ENCODE measurements at places on chromosomes 7 and 10.
A peak's percentile ranks its signal among the peaks of the same experiment; 100 is the strongest.

- no peak for DNase-seq
Measured at GRCh38 chr7:13165854-13166253, 478.4 kb downstream of the ARL4A start.

DNA sequence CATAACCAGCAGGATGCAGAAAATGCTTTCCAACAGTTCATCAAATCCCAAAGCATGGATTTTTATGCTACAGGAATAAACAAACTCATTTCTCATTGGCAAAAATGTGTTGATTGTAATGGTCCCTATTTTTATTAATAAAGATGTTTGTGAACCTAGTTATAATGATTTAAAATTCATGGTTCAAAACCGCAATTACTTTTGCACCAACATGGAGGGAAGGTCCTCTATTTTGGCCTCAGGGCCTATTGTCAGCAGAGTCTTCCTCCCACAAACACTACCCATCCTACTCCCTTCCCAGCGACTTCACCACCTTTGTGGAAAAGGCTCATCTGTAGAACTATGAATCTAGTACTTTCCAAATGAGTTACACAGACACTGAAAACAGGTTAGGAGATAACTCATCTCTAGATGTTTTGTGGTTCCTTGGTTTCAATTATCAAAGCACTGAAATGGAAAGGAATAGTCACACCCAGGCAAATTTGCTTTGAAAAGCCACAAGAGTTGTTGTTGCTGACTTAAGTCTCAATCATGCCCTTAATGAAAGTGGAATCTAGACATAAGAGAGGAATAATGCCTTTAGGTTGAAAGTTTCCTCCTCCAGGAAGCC, 59.4 kb upstream of the FRMD4A start:
- DNase-seq: peak; percentile 43

- peak; percentile 8 for DNase-seq
Measured at GRCh38 chr10:93921338-93921737, 27.6 kb downstream of the SLC35G1 start.

DNA sequence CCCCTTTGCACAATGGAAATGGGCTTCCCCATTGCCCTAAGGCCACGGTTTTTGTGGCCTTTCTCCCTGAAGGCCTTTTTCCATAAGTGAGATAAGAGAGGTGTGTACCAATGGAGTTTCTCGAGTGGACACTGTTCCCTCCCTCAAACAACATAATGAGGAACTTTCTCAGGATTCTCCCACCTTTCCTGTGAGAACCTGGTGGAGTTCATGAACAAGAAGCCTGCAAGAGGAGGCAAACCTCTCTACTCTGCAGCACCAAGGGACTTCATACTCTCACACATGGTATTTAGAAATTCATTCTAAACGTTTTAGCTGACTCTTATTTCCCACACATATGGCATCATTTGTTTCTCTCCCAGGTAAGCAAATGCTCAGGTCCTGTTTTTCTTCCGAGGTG, 7.3 kb upstream of the RBM33 start:
- DNase-seq: no peak

DNA sequence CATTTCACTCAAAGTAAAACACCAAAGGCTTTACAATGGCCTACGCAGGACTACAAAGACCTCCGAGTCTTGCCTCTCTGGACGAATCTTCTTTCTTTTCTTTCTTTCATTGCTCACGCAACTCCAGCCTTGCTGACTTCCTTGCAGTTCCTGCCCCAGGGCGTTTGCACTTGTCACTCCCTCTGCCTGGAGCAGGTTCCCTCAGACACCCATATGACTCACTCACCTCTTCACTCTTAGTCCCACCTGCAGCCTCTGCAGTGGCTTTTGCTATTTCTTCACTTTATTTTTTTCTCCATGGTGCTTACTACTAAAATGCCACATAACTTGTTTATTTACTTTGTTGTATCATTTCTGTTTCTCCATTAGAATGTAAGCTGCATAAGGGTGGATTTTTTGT, 33.1 kb downstream of the GHRHR start:
- DNase-seq: no peak

DNA sequence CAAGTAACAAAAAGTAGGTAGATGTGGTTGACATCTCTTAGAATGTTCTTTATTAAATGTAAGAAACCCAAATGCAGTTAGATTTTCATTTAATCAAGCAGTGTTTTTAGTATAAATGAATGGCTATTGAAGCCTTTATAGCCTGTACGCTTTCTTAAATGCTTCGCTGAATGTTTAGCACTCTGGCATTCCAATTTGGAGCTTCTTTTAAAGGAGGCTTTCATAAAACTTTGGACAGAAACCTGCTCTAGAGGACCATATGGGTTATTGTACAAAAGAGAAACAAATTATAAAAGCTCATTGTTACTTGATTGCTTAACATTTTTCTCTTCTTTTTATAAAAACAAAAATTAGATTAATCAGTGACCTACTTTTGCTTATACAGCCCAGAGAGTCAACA, 59.5 kb downstream of the KCND2 start:
- no peak for DNase-seq

DNA sequence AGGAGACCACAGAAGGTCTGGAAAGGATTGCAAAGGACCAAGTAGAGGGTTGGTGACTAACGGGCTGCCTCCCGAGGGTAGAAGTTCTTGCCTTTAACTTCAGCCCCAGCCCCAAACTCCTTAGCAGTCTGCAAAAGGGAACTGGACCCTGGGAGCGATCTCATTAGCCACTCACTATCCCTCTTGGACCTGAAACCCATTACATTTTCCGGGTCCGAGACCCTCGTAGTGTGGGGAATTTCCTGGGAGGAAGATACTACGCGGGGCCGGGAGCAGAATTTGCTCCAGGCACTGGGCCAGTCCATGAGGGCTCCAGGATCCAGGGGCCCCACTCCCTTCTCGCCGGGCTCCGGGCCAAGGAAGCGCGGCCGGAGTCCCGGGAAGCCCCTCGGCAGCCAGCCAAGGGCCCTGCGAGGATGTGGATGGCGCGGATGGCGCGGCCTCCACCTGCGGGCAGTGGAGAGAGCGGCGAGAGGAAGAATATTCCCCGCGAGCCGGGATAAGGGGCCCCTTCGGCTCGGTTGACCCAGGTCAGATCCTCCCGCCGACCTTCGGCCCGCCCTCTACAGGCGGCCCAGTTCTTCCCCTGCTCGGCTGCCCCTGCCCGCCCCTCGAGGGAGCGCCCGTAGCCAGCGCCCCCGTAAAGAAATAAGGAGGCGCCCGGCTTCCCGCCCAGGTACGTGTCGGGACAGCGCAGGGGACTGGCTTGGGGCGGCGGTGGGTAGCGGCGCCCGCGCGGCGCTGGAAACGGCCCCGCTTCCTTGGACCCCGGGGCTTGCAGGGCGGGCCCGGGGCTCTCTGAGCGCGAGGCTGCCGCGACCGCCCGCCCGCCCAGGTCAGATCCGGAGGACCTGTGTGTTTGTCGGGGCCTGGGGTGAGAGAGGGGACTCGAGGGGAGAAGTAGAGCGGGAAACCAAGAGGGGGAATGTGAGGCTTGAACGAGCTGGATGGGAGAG, at the start of gene MYO3A:
Gene MYO3A, plus strand, starts transcription at position 577 of the 956 bp plus-strand sequence. CDS start 17,882 bp downstream, outside the sequence.
- DNase-seq: no peak

DNA sequence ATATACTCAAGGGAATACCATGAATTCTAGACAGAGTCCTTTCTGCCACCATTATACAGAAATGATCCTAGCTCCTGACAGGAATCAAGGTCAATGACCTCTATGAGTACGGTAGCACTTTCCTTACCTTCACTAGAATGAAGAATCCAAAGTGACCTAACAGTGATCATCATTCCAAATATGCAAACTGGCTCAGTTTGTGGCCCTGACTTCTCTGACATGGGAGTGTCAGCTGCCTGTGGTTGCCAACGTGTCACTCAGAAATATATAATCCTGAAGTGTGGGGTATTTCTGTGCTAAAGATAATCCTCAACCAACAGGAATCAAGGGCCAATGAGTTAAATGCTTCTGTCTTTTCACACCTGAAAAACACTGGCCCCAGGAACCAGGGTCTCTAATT, 45.7 kb downstream of the COPG2 start:
- no peak for DNase-seq

DNA sequence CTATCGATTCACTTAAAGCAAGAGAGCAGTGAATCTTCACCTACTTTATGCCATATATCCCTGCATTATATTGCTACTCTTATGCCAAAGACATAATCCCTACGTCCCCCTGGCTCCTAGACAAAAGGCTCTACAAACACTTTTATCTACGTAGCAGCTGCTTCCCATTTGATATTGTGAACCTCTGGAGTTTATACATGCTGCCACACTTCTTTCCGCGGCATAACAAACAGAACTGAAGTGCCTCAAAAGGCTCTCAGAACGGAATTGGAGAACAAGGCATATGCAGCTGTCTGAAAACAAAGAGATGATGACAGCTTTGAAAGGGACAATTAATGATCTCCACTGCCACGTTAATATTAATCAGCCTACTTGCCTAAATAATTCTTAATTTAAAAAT, 985.6 kb upstream of the LRRN3 start:
- no peak for DNase-seq

GRCh38 chr7:88306590-88307048, at the start of gene STEAP4:
STEAP4 (minus strand) TSS chr7:88306894; CDS start chr7:88284269, 22,625 bp downstream.
- no peak for DNase-seq

GRCh38 chr7:21656081-21656480, 113.2 kb downstream of the DNAH11 start:
- no peak for DNase-seq

DNA sequence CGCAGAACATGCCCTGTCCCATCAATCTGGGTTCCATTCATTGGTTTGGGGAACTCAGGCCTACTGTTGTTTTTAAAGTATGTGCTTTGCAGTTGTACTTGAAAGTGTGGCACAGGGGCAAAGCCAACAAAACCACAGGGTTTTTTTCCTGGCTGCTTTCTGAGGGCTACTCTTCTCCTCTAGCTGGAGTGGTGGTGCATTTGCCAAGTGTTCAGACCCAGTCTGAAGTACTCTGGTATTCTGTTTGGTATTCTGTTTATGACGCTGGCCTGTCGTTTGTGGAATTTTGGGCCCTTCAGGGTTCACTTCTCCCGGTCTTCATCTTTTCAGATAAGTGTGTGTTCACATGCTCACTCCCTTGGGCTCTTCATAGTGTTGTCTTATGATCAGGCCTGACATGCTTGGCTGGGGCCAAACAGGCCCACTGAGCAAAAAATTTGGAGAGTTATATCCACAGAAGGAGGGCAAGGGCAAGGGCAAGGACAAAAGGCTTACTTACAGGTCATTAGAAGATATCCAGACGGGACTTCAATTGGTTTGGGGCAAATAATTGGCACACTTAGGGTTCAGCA, 26.3 kb downstream of the SLC26A4 start:
- DNase-seq: no peak

DNA sequence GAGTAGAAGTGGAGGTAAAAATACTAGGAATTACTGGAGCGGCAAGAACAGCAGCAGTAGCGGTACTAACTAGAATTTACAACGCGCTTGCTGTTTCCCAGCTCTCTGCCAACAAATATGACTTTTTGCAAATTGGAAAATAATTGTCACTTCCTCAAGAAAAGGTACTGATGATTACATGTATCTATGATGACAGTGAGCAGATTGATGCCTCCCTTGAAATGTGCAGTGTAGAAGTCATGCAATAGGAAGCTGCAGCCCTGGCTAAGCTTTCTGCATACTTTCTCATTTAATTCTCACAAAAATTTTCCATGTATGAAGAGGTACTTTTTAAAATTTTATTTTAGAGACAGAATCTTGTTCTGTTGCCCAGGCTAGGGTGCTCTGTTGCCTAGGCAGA, 49.9 kb downstream of the ANK3 start:
- no peak for DNase-seq

- DNase-seq: no peak
Measured at GRCh38 chr7:80542398-80542797, 30.5 kb upstream of the GNAT3 start.

DNA sequence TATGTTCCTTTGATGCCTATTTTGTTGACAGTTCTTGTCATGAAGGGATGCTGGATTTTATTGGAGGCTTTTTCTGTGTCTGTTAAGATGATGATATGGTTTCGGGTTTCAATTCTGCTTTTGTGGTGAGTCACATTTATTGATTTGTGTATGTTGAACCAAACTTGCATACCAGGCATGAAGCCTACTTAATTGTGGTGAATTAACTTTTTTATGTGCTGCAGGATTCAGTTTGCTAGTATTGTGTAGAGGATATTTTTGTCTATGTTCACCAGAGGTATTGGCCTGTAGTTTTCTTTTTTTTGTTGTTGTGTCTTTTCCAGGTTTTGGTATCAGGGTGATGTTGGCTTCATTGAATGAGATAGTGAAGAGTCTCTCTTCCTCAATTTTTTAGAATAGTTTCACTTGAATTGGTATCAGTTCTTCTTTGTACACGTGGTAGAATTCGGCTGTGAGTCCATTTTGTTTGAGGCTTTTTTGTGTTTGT, 345.9 kb downstream of the KIF20B start:
- no peak for DNase-seq

- no peak for DNase-seq
Measured at GRCh38 chr10:91617072-91617609, 15.7 kb downstream of the PPP1R3C start.

DNA sequence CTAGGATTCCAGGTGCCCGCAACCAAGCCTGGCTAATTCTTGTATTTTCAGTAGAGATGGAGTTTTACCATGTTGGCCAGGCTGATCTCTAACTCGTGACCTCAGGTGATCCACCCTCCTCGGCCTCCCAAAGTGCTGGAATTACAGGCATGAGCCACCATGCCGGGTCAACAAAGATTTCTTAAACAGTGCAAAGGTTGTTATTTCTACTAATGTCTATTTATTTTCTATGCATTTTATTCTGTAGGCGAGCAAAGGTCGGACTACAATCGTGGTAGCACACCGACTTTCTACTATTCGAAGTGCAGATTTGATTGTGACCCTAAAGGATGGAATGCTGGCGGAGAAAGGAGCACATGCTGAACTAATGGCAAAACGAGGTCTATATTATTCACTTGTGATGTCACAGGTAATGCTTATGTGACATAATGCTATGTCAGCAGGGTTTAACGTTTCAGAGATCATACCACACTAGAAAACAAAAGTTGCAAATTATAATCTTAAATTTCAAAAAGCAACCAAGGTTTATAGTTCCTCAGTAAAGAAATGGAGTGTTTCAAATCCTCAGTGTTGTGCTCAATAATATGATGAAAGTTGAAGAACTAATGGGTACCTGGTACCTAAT, 65.9 kb downstream of the ABCB5 start:
- no peak for DNase-seq

DNA sequence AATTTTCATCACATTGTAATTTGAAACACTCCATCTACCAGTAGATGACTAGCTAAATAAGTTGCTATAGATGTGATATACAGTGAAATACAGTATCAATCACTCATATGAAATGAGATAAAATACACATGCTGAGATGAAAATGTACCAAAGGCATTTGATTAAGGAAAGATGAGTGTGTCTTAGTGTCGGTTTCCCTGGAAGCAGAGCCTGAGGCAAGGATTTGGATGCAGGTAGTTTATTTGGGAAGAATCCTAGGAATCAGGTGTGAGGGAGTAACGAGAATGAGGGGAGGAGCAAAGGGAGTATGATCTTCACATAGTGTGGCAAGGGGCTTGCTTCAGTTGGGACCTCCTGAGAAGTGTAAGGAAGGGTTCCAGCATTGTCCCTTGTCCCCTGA, 188.2 kb upstream of the CTBP2 start:
- DNase-seq: no peak

GRCh38 chr10:26837139-26837538, 23.6 kb downstream of the ABI1 start:
- DNase-seq: no peak
